ENCODE measurements at places on chromosomes 16 and 17.

DNA sequence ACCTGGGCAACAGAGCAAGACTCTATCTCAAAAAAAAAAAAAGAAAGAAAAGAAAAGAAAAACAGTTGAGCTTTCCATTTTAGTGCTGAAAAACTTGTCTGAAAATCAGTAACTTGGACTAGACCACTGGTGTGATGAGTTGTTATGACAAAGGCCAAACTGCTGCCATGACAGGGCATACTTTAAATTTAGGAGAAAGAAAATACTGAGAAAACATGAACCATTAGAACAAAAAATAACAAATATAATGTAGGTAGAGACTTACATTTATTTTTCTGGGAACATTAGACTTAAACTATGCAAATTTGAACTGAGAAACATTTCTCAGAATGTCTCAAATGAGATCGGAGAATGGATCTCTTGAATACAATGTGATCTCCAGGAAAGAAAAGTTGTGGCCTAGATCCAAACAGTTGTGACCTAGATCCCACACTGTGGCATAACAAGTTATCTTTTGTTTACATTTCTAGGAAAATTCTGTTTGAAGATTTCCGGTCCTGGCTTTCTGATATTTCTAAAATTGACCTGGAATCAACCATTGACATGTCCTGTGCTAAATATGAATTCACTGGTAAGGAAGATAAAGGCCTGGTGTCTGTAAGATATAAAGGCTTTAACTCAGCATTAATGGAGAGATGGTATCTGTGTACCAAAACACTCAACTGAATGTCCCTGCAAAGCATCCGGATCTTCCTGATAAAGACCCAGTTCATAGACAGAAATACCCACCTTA is 10.9 kb downstream of the OGFOD1 start:
- no peak for DNase-seq

GRCh38 chr16:56944954-56945839 is 13.3 kb downstream of the HERPUD1 start:
- no peak for DNase-seq

DNA sequence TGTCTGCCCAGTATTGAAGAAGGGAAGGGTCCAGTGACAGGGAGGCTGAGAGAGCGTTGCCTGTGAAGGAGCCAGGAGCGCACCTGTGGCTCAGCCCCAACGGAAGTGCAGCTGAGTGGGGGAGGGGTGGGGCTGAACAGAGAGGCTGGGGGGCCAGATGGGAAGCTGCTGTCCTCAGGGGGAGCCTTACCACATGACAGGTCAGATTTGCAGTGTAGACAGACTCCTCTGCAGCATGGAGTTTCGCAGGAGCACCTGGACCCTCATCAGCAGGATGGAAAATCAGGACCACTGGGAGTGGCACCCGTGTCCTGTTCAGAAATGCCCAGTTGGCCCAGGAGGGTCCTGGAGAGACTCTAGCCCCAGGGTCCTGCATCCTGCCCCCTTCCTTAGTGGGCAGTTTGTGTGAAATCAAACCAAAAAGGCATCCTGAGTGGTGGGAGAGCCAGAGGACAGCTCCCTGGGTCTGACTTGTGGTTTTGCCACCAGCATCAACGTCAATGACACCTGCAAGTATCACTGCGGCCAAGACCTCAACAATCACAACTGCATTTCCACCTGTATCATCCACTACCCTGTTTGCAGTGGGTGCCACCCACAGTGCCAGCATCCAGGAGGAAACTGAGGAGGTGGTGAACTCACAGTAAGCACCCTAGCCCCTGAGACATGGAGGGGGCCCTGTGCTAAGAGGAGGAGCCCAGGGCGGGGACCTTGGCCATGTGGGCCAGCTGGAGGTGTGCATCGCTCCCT is 7.8 kb downstream of the CD300A start:
- no peak for DNase-seq

GRCh38 chr16:84414789-84415326 is 46.5 kb downstream of the ATP2C2 start:
- DNase-seq = no peak

GRCh38 chr16:67948015-67948414 is 4.1 kb upstream of the LCAT start:
- no peak for DNase-seq

GRCh38 chr16:63945806-63946205 is 1176.1 kb downstream of the CDH11 start:
- DNase-seq = no peak

- DNase-seq = no peak
Measured at GRCh38 chr17:79830763-79831264, 8.4 kb downstream of the CBX4 start.

GRCh38 chr16:11225677-11226549 is 30.1 kb downstream of the SOCS1 start:
- no peak for DNase-seq

- DNase-seq = no peak
Measured at GRCh38 chr17:13921841-13922776, 147.2 kb upstream of the COX10 start.

DNA sequence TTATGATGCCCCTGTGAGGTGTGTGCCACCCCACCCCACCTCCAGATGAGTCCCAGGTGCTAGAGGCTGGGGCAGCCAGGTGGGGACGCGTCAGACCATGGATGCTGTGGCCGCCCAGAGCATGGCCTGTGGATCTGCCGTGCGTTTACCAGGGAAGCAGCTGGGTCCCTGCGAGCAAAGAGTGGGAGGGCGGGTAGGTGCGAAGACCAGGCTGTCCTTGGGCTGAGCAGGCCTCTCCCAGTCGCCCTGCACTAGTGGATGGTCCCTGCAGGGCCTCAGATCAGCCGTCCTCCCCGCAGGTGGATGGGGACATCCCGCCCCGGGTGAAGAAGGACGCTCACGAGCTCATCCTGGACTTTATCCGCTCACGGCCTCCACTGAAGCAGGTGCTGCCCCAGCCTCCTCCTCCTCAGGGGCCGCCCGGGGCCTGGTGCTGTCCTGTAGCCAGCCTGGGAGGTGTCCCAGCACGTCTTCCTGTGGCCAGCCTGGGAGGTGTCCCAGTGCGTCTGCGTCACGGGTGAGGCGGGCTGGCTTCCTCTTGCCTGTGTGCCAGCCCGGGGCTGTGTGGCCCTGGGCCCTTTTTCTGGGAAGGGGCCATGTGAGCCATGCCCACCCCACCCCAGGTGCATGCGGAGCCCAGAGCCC is 18.0 kb upstream of the TCF25 start:
- DNase-seq = no peak

- no peak for DNase-seq
Measured at GRCh38 chr16:57704905-57705852, 10.6 kb downstream of the DRC7 start.

- DNase-seq = no peak
Measured at GRCh38 chr17:35738519-35739133, 7.2 kb downstream of the RASL10B start.

DNA sequence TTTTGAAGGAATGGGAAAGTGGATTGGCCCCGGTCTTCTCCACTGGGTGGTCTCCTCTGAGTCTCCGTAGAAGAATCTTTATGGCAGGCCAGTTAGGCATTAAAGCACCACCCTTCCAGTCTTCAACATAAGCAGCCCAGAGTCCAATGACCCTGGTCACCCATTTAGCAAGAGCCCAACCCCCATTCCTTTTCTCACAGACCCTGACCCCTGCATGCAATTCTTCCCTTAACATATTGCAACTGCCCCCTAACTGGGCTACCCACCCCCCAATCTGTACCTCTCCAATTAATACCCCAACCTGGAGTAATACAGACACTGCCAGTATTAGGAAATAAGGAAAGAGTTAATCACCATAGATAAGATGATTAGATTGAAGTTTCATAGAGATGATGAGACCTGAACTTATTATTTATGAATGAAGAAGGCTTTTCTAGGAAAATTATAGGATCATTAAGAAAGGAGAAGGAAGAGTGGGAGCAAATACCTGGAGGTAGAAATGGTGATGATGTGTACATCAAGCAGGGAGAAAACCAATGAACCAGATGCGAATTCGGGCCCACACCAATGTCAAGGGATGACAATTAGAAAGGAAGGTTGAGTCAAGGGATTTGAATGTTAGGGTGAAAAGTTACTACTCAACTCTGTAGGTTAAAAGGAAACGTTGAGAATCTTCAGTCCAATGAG is 2.4 kb downstream of the CCL2 start:
- DNase-seq = no peak

GRCh38 chr17:56497132-56497531 is 96.4 kb upstream of the NOG start:
- no peak for DNase-seq

DNA sequence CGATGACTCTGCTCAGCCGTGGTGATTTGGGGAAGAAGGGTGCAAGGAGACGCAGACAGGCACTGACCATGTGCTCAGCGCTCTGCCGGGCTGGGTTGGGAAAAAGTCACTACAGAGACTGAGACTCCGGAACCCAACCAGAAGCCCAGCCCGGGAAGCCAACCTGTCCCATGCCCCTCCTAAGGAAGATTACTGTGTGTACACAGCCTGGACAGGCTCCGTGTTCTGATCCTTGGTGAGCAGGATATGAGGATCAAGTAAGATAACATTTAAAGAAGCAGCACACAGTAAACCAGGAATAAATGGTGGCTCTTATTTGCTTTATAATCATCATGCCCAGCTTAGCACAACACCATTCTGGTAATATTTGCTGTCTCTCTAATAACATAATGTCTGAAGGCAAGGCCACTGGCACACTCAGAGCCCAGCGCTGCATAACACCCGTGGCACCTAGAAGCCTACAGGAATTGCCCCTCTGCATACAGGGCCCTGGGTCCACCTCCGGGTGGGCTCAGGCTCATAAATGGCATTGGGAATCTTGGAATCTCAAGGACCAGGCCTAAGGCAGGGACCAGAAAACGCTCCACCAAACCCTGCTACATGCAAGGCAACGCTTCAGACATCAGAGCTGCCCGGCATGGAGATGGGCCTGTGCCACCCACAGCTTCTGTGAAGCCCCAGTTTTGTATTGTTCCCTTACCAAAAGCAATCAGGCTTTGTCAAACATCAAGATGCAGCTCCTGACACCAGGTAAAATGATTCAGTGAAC is 113.5 kb downstream of the DYNLRB2 start:
- no peak for DNase-seq

DNA sequence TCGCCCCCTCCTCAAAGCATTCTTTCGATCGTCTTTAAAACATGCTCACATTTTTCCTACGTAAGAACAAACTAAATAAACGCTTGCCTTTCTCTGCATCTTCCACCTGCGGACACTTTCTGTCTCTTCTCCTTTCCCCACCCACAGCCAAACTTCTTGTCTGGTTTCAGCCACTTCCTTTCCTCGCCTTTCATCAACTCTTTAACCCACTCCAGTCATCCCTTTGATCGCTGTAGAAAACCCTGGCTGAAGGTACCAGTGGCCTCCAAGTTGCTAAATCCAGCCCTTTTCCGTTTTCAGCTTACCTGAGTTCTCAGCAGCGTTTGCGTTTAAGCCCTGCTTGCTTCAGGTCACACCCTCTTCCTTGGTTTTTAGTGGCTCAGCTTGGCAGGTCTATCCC is 483 bp downstream of the RPA1 start:
- no peak for DNase-seq

- DNase-seq = no peak
Measured at GRCh38 chr16:46582313-46582712, 38.9 kb downstream of the SHCBP1 start.

DNA sequence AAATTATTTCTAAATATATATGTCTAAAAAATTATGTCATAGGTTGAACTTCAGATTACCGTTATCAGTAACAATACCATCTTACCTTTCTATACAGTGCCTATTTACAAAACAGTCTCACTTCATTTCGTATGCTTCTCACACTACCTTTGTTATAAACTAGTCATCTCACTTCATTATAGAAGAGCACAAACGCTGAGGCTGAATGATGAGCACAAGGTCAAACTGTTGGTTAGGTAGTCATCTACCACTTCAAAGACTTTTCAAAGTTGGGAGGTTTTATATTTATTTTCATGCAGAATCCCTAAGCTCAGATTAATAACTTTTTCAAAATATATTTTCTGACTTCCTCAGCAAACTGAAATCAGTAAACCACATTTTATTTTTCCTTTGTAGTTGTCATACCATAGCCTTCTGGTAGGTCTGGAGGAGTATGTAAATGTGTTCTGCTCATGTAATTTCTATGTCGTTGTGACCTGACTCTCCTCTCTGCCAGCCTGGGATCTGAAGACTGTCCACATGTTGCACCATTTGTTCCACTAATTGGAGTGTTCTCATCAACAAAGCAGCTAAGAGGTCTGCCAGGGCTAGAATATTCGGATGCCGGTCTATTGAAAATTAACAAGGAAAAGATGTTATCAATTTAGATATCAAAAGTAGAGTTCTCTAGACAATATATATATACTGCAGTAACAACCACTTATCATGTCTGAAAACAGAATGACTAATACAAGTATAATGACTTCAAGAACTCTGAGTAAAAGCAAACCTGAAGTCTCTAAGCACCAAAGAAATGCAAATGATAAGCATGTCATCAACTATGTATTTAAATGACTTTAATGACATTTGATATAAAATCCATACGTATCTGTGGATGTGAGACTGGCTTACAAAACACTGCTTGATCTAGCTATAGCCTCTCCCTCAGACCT is 73.9 kb downstream of the CEP95 start:
- DNase-seq = no peak

GRCh38 chr17:47840001-47840741 is 902 bp downstream of the SCRN2 start:
- DNase-seq = no peak

DNA sequence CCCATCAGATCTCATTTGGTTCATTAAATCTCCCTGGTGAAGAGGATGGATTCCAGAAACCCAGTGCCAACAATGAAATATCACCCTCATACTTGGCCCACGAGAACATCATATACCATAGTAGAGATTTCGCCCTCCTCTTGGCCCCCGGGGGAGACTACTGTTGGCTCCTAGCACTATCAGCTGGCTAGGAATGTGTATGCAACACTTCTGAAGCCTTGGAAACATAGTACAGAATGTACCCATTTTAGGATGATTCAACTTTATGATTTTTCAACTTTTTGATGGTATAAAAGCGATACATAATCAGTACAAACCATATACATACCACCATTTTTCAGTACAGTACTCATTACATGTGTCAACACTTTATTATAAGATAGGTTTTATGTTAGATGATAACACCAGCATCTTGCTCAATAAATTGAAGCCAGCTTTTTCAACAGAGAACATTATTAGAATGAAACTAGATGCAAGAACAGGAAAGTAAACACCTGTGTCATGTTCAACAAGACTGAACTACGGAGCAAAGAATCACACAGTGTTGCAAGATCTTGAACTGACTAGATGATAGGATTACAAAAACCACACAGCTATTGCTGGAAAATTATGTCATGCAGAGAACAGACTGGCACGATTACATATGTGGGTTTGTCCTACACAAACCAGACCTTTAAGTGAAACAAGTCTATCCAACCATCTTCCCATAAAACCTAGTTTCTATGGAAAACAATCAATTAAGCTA is 17.2 kb downstream of the RSL1D1 start:
- no peak for DNase-seq

GRCh38 chr17:73155410-73156165 is 9.2 kb upstream of the SSTR2 start:
- no peak for DNase-seq

- no peak for DNase-seq
Measured at GRCh38 chr17:72267601-72268000, 146.8 kb downstream of the SOX9 start.

DNA sequence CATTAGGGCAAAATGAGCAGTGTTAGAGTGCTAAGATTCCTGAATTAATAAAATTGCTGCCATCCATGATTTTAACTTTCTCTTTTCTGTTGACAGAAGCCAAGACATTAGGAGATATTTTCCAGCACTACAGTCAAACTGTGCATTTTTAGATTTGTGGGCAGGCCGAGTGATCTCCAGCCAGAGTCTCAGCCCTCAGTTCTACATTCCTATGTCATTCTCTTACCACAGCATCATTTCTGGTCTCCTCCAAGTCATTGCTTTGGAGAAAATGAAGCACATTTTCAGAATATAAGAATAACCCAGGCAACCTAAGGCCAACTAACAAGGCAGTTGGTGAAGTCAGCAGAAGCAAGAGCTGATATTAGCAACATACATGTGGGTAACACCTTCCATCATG is 74.6 kb upstream of the NUDT7 start:
- no peak for DNase-seq
